Stimulated activated CD4-positive, alpha-beta T cell treated with anti-CD3 and anti-CD28 coated beads, Interleukin-1b, Interleukin-23, amount 100 ng/mL, for 4 hours (primary cell): ENCODE measurements at places on chromosomes 12 and 14.

DNA sequence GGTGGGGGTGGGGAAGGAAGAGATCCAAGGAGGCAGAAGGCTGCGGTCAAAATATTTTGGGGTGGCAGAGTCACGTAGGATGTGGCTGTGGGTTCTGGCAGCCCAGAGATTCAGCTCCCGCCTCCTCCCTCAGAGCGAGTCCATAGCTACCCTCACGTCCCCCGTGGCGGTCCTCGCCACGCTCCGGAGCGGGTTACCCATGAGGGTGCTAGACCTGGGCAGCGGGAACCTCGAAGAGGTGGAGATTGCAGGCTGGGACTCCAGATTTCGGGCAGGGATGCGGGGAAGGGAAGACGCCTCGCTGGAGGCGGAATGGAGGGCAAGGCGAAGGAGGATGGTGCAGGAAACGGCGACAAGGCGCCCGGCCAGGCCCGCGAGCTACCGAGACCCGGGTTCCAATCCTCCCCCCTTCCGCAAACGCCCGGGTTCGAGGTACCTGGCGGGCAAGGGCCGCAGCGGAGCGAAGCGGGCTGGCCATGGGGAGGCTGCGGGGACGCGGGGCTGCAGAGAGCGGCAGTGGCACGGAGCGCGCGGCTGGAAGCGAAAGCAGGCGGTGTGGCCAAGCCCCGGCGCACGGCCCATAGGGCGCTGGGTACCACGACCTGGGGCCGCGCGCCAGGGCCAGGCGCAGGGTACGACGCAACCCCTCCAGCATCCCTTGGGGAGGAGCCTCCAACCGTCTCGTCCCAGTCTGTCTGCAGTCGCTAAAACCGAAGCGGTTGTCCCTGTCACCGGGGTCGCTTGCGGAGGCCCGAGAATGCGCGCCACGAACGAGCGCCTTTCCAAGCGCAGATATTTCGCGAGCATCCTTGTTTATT, 46.2 kb downstream of the BCAT1 start:
- DNase-seq: no peak

DNA sequence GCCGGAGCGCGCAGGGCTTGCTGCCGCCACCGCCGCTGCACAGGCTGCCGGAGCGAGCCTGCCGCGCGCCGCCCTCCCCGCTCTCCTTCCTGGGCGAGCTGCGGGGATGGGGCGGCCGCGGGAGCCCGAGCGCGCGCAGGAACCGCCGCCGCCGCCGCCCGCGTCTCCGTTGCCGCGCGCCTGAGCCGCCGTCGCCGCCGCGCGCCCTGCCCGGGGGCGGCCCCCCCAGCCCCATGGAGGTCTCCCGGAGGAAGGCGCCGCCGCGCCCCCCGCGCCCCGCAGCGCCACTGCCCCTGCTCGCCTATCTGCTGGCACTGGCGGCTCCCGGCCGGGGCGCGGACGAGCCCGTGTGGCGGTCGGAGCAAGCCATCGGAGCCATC, 352 bp downstream of the PLXNC1 start:
- DNase-seq: no peak

GRCh38 chr12:11524446-11524845, 125.0 kb upstream of the ETV6 start:
- DNase-seq: no peak

GRCh38 chr12:70327541-70327940, 38.5 kb upstream of the KCNMB4 start:
- DNase-seq: no peak

DNA sequence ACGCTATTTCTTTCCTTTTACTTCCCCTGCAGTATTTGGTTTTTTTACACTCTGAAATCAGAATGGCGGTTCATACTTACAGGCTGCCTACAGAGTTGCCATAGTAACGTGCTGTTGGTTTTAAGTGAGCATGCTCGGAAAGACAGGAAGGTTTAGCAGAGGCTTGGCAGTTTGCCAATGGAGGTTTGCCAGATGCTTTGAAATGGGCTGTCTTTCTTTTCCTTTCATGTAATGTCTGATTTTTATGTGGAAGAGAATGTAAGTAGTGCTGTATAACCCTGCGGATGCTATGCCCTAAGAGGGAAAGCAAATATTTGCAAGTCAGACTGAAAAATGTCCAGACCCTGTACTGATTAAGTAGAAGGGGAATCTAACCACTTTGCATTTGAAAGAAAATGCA, 32.8 kb downstream of the ARID4A start:
- peak; percentile 49 for DNase-seq

DNA sequence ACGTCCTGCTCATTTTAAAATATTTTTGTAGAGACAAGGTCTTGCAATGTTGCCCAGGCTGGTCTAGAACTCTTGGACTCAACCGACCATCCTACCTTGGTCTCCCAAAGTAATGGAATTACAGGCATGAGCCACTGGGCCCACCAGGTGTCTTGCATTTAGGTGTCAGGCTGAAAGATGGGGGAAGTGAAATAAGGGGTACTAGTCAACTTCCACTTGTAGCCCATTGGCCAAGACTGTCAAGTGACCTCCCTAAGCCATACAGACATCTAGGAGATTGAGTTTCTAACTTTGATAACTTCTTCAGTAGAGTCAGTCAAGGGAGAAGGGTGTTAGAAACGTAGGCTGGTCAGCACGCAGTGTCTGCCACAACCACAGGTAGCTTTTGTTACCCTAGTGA, 32.0 kb downstream of the ARF6 start:
- no peak for DNase-seq

DNA sequence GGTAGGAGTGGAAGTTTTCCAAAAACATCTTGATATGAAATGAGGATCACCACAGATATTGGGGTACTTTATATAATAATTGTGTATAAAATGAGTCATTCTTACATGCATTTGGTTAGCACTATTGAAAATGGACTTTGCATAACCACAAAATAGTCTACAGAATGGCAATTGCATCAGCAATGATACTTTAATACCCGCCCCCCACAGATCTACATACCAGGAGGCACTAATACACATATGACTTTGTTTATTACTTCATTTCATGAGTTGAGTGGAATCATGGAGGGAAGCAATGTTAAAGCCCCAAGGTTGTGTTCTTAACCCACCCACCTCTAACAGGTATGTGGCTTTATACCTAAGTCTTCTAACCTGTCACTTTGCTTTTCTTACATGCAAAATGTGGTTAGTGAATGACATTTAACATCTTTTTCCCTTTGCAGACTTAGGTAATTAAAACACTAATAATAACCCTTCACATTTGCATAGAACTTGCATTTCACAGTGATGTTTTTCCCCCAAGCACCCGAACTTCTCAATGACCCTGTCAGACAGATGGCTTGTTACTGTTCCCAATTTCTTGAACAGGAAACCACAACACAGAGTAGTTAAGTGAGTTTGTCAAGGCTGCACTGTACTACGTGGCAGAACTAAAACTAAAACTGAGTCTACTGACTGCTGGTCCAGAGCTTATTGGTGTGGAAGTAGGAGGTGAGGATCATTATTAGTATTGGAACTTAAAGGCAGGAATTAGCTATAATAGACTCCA, 101.9 kb downstream of the NPAS3 start:
- DNase-seq: no peak

DNA sequence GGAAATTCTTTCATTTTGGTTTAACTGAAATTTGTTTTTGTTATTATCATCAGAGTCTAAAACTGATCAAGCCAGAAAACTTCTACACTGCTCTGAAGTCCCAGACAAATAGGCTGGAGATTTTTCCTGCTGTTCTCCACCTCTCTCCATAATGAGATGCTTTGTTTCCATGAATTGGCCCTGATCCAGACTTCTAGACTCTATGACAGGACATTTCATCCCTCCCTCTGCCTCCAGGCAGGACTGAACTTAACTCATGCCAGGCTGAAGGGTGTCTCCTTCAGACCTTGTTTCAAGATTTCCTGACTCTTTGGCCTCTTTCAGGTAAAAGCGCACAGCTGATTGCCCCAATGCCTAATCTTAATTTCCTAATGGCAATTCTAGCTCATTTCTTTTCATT, 69.1 kb upstream of the HOXC13 start:
- DNase-seq: no peak

GRCh38 chr14:58961045-58961731, 227.3 kb upstream of the DAAM1 start:
- no peak for DNase-seq

DNA sequence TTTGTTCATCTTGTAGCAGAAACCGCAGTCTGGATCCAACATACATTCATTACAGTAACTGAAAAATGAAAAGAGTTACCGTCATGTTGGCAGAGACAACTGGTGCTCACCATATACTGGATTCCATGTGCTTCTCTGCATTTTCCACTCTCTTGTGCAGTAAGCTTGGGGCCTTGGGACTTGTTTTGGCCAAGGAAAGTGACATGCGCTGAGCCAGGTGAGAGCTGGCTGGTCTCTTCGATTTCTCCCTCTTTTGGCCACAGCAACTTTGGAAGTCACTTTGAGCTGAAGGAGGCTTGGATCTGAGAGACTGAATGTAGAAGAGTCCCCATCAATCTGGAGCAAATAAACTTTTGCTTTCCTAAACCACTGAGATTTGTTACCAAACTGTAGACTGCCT, 210.6 kb upstream of the ABCD2 start:
- DNase-seq: no peak

DNA sequence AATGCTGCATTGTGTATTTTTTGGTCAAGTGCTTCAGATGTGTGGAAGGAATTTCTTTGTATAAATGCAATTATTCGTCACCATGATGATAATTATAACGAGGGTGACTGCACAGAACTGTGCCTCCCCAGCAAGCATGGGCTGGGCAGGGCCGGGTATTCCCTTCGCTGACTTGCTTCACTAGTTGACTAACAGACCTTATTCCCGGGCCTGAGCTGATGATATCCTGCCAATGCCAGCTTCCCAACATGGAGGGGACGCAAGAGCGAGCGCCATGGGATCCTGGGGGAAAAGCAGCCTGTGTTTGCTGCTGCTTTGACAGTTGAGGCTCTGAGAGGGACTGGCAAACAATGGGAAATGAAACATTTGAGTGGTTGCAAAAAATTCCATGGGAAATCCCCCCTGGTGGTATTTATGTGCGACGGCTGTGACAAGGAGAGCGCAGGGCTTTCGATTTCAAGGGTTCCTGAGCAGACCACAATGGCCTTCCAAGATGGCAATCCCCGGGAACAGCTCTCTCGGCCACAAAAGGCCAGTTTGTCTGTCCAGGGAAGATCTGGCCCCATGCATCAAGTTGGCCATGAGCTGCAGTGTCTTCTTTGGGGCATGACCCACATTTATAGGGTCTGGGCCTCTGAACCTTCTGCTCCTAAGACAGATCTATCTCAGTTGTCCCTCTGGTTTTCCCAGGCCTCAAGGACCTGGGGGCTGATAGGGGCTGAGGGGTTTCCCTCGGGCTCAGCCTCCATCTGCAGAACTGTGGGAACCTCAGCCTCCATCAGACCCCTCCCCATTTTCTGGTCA, 21.9 kb upstream of the MAP1LC3B2 start:
- DNase-seq: no peak

GRCh38 chr12:127150028-127150427, 1116.9 kb upstream of the TMEM132C start:
- no peak for DNase-seq

- DNase-seq: no peak
Measured at GRCh38 chr12:105764216-105764835, 374.4 kb downstream of the NUAK1 start.

- no peak for DNase-seq
Measured at GRCh38 chr14:96727491-96727890, 69.7 kb upstream of the VRK1 start.

- no peak for DNase-seq
Measured at GRCh38 chr12:1013618-1014489, 22.8 kb downstream of the ERC1 start.

GRCh38 chr14:58865514-58866281, 227.9 kb downstream of the DACT1 start:
- no peak for DNase-seq

DNA sequence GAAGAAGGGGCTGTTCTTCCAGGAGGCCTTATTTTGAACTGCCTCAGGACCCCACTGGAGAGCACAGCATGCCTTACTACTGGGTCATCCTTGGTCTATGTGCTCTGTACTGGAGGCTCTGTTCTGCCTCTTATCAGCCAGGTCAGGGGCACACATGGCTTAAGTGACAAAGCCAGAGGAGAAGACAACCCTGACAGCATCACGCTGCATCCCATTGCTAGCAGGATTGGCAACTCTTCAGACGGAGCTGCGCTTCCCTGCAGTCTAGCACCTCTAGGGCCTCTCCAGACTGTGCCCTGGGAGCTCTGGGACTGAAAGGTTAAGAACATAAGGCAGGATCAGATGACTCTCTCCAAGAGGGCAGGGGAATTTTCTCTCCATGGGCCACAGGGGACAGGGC, 17.3 kb upstream of the TIGAR start:
- no peak for DNase-seq

- peak; percentile 69 for DNase-seq
Measured at GRCh38 chr14:101628471-101628966, 67.2 kb downstream of the DIO3 start.

DNA sequence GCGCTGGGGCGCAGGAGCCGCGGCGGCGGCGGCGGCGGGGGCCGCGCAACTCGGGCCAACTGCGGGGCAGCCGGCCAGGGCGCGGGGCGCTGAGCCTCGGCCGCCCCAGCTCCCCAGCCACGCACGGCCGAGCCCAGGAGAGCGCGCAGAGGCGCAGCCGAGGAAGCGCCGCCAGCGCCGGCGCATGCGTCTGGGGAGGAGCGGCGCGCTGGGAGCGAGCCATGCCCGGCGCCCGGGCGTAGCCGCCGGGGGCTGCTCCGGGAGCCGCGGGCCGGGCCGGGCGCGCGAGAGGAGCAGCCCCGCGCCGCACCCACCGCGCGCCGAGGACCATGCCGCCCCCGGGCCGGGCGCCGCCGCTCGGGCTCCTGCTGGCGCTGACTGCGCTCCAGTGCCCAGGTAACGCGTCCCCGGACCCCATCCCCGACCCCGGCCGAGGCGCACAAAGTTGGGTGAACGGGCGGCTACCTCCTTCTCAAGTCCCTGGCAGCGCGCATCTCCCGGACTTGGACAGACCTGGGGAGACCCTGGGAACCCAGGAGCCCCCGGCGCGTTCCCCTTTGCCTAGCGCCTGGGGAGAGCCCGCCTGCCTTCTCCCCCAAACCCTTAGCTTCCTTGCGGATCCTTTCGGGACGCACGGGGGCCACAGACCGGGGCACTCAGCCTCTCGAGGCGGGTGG, 121.4 kb downstream of the AACS start:
- DNase-seq: no peak

DNA sequence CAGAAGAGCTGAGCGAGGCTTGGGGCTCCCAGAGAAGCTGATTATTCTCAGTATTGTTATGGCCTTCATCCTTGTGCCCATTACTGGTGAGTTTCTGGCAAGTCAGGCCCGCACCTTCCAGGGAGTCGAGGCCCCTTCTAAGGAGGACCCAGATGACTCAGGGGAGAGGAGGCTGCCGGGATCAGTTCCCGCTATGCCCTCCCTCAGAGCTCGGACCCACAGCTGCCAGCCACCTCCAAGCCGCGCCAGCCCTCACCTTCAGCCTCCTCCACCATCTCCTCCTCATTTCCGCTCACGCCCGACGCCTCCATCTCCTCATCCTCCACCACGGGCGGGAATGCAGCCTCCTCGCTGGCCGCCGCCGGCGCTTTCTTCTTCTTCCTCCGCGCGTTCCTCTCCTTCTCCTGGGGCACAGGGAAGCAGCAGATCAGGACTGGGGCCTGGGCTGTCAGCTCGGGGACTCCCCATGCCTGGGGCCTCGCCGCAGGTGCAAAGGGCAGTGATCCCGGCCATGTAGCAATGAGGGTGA, 83.2 kb downstream of the RFLNA start:
- DNase-seq: no peak
